ENCODE measurements at places on chromosomes 1 and 21.
A peak's percentile ranks its signal among the peaks of the same experiment; 100 is the strongest.

GRCh38 chr1:37068897-37069296, 34.6 kb upstream of the GRIK3 start:
- DNase-seq: no peak

DNA sequence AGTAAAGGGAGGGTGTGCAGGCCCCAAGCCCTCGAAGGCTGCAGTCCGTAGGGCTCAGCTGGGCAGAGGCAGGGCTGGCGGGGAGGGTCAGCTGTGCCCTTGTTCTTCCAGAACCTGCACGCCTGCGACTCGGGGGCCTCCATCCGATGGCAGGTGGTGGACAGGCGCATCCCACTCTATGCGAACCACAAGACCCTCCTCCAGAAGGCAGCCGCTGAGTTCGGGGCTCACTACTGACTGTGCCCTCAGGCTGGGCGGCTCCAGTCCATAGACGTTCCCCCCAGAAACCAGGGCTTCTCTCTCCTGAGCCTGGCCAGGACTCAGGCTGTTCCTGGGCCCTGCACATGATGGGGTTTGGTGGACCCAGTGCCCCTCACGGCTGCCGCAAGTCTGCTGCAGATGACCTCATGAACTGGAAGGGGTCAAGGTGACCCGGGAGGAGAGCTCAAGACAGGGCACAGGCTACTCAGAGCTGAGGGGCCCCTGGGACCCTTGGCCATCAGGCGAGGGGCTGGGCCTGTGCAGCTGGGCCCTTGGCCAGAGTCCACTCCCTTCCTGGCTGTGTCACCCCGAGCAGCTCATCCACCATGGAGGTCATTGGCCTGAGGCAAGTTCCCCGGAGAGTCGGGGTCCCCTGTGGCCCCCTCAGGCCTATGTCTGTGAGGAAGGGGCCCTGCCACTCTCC, 13.6 kb upstream of the LRRC3 start:
- no peak for DNase-seq

- DNase-seq: no peak
Observed at GRCh38 chr1:245589906-245590305, 435.1 kb downstream of the KIF26B start.

GRCh38 chr1:42646056-42646455, 12.2 kb upstream of the PPIH start:
- DNase-seq: no peak

DNA sequence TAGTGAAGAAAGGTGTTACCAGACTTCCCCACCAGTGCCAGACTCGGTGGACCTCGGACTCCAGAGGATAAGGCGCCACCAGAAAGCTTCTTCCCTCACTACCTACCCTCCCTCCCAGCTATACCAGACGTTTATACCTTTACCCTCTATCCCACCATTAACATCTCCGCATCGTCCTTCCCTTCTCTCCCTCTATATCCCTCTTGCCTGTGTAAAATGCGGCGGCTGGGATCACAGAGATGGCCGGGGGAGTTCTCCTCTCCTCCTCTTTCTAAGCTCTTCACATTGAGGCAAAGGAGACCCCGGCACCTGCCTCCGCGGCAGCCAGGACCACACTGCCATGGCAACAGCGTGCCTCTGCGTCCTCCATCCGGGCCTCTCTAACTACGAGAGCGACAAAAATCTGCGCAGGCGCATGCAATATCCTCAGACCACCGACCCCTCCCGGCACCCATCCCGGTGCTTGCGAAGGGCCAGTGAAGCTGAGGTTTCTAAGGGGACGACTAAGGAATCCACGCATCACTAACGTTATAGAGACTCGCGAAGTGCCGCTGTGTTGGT, at the start of gene CCDC181:
Gene CCDC181 (minus strand): TSS at position 394 of the 561 bp plus-strand sequence. CDS start 2,547 bp downstream, outside the sequence.
- DNase-seq: no peak

DNA sequence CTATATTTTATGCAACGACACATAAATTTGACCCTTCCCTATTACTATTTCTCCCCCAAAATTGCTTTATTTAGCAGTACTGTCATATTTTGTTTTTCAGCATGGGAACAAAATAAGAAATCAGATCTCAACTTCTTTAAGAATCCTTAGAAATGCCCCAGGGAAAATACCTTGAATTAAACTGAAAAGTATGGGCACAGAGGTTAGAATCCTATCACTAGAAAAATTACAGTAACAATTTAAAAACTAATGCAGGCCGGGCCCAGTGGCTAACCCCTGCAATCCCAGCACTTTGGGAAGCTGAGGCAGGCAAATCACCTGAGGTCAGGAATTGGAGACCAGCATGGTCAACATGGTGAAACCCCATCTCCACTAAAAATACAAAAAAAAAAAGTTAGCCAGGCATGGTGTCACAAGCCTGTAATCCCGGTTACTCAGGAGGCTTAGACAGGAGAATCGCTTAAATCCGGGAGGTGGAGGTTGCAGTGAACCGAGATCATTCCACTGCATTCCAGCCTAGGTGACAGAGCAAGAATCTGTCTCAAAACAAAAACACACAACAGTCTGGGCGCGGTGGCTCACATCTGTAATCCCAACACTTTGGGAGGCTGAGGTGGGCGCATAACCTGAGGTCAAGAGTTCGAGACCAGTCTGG, 51.4 kb downstream of the GNB1 start:
- DNase-seq: no peak

DNA sequence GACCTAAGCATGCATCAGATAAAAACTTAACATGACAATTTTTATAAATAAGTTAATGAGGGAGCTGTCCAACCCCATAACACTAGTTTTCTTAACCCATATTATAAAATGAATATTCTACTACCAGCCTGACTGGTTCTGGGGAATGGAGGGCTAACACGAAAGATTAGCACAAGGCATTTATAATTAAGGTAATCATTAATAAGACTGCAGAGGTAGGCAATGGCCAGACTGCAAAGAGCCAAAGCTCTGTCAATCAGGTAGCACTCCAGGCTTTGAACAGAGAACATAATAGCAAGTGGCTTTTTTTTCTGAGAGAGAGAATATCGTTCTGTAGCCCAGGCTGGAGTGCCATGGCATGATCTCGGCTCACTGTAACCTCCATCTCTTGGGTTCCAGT, 20.6 kb upstream of the TMEM35B start:
- no peak for DNase-seq

DNA sequence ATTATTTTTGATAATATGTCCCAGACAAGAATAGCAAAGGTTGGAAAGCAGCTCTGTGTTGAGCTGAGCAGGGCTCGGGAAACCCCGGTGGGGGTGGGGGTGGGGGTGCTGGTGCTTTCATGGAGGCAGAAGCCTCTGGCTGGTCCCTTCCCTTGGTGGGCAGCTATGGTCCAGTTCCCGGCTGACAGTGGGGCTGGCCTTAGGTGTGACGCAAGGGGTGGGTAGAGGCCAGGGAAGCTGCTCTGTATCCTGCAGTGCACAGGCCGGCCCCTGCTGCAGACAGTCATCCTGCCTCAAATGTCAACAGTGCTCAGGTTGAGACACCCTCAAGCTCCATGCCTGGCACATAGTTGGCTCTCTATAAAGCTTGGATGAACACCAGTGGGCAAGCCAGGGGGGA, 8.9 kb downstream of the ACTL8 start:
- DNase-seq: no peak

DNA sequence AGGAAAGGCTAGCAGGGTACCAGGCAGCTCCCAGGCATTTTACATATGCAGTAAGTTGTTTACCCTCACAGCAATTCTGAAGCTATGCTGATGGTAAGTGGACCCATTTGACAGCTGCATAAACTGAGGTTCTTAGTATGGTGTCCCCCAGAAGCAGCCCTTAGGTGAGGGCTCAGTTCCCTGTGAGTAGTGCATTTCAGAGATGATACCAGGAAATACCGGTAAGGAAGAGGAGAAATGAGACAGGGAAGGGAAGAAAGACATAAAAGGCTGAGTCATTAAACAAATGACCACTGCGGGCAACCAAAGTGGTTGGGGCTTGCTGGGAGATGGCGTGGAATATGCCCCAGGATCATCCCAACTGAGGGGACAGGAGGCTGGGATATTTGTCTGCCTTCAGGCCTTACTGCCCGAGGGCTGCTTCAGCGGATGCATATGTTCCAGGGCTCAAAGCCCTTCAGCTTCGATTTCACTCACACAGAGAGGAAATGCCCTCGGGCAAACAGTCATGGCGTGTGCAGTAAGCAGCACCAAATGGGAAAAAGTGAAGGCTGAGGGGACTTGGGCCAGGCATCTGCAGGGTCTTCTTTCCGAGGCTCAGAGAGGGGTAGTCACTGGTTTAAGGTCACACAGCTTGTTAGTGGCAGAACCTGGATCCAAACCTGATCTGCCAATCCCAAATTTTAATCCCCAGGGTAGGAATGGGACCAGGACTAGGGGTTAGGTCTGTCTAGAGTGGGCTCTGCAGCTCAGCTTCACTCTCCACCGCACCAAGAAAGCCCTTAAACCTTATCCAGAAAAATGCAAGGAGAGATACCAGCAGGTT, 133.7 kb upstream of the RUNX3 start:
- DNase-seq: peak; percentile 86

- DNase-seq: no peak
Observed at GRCh38 chr1:201517631-201518030, 10.7 kb upstream of the CSRP1 start.

GRCh38 chr1:84928979-84929378, 36.0 kb upstream of the LPAR3 start:
- DNase-seq: no peak

DNA sequence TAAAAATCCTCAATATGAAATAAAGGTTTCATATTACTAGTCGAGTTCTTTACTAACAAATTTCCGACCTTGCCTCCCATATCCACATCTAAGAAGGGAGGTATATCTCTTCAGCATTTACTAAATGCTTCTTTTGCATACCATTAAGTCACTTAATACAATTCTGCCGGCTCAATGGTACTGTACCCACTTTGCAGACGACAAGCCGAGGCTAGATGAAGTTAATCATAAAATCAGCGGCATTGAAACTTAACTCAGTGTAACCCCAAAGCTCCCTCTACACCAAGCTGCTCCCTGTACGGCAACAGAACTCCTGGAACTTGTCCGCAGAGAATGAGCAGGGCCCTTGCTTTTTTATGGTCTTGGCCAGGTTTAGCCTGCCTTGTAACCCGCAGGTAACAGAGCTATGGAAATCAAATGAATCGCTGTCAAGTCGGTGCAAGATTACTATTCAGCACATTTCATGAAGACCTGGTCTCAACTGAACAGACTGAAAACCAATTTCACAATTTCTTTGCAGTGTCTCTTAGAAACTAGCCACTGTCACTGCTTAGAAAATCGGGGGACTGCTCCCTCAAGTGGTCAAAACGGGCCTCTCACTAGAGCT, 738 bp downstream of the INTS7 start:
- no peak for DNase-seq

GRCh38 chr1:54649130-54649898, 7.7 kb downstream of the MROH7 start:
- no peak for DNase-seq

DNA sequence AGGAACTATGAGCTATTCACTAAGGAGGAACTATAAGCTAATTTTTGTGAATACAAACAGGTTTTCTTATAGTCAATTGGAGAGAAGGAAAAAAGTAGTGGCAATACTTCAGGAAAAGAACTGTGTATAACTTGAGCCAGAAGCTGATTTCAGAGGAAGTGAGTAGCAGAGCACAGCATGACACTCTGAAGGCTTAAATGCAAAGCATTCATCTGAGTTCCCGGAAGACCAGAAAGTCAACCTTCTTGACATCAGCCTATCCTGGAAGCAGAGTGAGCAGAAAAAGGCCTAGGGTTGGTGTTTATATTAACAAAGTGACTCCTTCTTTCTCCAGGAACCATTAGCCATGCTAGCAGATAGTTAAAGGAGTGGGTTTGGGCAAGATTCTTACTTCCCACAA, 545.2 kb downstream of the MRPL39 start:
- no peak for DNase-seq

DNA sequence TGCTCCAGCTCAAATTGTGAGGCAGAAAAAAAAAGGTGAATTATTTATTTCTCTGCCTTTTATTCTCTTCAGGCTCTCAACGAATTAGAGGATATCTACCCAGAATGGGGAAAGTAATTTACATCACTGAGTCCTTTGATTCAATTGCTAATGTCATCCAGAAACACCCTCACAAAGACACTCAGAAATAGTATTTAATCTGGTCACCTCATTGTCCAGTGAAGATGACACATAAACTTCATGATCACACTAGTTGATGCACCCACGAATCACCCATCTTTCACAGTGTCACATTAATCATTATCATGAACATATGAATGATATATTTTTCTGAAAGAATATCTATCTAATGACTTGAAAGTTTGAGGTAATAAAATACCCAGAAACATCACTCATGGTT, 868.5 kb downstream of the BRINP3 start:
- no peak for DNase-seq

DNA sequence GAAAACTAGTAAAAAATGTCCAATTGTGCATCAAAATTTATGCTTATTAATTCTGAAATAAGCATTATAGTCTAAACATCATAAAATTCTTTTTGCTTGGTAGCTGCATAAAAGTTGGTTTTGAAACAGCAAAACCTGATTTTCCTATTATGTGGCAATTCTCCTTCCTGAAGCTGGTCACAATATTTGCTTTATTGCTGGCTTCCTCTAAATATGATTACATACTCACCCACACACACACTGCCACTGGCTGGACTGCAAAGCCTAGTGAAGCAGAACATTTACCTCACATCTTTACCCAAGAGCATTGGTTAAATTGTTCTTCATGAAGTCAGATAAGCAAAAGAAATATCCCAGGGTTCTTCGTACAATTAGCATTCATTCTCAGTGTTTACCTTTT, 103.0 kb downstream of the NR5A2 start:
- DNase-seq: no peak

- no peak for DNase-seq
Observed at GRCh38 chr1:169289016-169289415, 78.6 kb downstream of the NME7 start.

DNA sequence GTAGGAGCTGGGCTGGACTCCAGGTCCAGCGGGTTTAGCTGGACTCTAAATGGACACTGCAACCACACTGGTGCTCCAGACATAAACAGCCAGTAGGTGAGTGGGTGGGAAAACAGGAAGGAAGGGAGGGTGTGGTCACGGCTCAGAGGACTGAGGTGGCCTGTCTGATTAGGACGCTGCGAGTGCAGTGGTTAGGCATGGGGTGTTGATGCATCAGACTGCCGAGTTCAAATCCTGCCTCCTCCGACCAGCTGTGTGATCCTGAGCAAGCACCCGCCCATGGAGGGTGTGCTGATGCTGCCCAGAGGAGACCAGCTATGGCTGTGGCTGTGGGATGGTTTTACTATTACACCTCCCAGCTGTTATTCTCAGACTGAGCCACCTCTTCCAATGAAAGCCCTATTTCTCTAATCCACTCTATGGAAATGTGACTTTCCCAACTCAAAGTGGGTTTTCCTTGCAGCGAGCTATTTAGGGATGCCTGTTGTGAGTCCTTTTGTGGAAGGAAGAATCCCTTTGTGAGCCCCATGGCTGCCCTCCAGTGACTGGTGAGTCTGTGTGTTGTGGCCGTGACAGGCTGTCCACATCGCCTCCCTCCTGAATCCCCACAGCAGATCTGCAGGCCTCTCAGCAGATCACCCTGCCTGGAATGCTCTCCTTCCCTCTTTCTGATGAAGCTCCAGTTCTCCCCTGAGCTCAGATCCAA, 56.6 kb upstream of the EDN2 start:
- no peak for DNase-seq

- no peak for DNase-seq
Observed at GRCh38 chr1:20139776-20140612, 871 bp downstream of the PLA2G2F start.

All from NCI-H146 (cell line).